ENCODE measurements at places on chromosomes 13 and 19.

GRCh38 chr13:89920461-89920860, 1427.0 kb upstream of the MIR17HG start:
- no peak for DNase-seq

GRCh38 chr13:93774506-93774905, 547.9 kb downstream of the GPC6 start:
- no peak for DNase-seq

DNA sequence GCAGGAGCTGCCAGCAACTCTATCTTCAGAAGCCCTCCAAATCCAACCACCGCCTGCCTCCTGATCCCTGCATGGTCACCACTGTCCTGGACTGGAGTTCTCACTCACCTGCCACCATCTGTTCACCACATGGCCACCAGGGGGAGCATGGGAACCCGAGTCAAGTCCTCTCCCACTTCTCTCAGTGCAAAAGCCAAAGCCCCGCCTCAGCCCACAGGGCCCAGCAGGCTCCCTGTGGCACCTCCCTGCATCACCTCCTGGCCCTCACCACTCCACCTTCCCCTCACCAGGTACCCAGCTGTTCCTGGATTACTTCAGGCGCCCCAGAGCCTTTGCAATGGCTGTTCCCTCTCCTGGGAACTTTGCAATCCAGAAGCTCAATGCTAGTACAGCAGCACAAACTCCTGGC, 5.3 kb downstream of the DHPS start:
- DNase-seq = peak; percentile 73

GRCh38 chr13:113784645-113785024, 25.6 kb downstream of the TMEM255B start:
- no peak for DNase-seq

GRCh38 chr13:37968555-37968954, 99.0 kb upstream of the TRPC4 start:
- no peak for DNase-seq

DNA sequence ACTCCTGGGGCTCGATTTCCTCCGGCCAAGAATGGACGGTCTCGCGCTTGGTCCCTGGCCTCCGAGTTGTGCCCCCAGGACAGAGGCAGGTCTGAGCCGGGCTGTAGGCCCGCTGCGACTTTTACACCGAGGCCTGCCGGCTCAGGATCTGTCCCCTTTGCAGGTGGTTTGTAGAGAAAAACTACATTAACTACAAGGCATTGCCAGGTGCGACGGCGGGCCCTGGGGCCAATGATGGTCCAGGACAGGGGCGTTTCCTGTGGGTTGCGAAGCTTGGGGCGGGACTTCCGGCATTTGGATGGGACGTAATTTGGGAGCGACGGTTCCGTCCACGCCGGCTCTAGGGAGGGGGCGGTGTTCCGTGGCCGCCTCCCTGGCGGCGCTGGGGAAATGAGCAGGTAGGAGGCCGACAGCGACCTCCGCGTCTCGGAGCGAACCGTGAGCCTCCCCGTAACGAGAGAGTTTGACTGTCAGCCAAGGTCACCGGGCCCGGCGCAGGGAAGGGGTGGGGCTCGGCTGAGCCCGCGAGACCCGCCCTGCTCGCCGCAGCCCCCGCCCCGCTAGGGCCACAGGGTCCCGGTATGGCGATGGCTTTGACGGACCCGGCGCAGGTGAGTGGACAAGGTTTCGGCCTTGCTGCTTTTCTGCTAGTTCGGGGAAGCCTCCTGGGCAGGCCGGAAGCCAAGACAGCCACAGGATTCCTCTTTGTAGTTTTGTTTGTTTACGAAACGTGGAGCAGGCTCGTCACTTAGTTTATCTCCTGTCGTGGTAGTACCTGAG, at the start of gene ZNF805:
Gene ZNF805 (plus strand): TSS at position 322 of the 780 bp plus-strand sequence. CDS start 260 bp downstream, at position 582.
- DNase-seq = peak; percentile 92

GRCh38 chr13:111005364-111005763, 90.5 kb upstream of the ANKRD10 start:
- DNase-seq = no peak

- no peak for DNase-seq
These were observed 360.4 kb downstream of the KLF5 start for GRCh38 chr13:73419186-73419585.

GRCh38 chr19:13002166-13002898, 7.1 kb downstream of the NFIX start:
- DNase-seq = no peak

- no peak for DNase-seq
These were observed 9.5 kb downstream of the XAB2 start for GRCh38 chr19:7619671-7620441.

DNA sequence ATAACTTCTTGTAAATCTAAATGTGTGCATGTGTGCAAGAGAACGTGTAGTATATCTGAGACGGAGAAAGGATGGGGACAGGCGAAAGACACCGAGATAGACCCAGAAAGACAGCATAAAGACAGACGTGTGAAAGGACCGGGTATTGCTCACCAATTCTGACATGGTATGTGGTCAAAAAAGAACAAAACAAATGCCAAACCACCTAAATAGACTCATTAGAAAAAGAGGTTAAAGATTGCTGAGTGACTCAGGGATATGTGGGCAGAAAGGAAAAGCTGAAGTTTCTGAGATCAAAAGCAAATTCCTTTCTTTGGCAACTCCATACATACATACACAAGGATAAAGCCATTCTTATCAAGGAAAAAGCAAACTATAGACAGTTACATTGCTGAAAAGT, 179.7 kb upstream of the TSC22D1 start:
- no peak for DNase-seq

GRCh38 chr13:39952249-39953233, 297.1 kb downstream of the COG6 start:
- DNase-seq = no peak

DNA sequence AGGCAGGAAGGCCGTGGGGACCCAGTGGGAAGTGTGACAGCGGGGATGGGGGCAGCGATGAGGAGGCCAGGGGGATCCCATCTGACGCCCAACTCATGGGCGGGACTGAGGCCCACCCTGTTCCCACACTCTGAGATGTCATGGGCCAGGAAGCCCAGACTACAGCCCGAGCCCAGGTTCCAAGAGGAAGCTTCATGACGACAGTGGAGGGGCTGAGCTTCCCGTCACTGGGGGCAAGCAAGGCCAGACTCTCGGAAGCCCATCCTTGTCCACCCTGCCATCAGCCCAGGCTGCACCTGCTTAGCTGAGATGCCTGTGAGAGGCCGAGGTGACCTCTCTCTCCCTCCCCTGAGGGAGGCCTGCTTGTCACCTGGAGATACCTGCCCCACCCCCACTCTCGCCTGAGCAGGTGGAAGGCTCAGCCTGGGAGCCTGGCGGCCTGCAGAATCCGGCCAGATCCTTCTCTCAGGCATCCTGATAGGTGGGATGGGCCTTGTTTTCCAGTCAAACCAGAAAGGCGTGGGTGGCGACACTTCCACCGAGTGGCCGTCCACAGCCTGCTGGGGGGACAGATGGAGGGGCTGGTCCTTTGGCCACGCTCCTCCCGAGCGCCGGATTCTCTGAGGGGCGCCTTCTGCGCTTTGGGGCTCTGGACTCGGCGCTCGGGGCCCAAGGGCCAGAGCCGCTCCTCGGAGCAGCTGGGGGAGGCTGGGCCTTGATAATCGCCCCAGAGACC, 4.8 kb downstream of the ZBTB7A start:
- no peak for DNase-seq

GRCh38 chr13:65497265-65497664, 1732.9 kb downstream of the PCDH9 start:
- DNase-seq = no peak

GRCh38 chr13:28495538-28496187, 735 bp upstream of the FLT1 start:
- no peak for DNase-seq

GRCh38 chr13:51380269-51380668, 40.8 kb downstream of the SERPINE3 start:
- DNase-seq = no peak

DNA sequence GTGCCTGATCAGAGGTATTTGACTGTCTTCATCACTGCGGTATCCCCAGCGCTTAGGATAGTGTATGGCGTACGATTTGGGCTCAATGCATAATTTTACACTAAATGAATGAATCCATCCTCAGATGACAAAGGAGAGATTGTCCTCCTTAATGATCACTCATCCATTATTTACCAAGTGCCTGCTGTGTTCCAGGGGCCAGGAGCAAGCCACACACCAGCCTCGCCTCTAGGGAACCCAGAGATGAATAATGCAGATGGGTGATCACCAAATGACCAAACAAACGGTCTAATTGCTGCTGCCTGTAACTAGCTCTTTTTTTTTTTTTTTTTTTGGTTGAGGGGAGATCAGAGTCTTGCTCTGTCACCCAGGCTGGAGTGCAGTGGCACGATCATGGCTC, 5.9 kb upstream of the GPR32 start:
- DNase-seq = no peak

DNA sequence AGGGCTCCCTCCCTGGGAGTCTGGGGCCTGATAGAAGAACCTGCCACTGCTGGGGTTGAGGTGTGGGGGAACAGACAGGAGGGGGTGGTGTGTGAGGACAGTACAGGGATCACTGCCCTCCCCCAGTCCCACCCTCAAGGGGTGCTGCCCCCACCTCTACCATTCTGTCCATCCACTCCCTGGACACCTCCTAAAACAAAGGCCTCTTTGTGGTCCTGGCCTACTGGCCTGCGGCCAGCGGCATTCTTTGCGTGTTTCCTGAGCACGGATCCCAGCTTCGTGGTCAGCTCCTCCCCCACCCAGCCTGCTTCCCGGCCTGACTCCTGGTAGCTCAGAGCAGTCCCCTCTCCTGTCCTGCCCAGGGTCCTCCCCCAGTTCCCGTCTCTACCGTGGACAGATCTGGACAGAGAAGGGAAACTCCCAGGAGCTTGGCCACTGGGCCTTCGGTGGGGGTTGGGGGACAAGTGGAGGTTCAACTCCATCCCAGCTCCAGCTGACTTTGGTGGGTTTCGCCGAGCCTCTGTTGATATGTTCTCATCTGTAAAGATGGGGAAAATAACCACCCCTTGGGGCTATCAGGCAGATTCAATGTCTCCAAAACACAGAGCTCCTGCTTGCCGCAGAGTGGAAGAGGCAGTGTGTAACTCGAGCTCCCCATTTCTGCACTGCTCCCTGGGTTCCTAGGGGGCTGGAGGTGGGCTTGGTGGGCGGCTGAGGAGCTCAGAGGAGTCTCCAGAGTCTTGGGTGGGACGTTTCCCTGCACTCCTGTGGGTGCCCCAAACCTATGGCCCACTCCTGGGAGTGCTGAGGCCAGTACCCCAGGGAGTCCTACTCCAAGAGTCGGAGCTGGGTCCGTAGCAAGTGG, 48.7 kb downstream of the LYL1 start:
- no peak for DNase-seq

- no peak for DNase-seq
These were observed 19.1 kb downstream of the GPR183 start for GRCh38 chr13:99288089-99288488.

DNA sequence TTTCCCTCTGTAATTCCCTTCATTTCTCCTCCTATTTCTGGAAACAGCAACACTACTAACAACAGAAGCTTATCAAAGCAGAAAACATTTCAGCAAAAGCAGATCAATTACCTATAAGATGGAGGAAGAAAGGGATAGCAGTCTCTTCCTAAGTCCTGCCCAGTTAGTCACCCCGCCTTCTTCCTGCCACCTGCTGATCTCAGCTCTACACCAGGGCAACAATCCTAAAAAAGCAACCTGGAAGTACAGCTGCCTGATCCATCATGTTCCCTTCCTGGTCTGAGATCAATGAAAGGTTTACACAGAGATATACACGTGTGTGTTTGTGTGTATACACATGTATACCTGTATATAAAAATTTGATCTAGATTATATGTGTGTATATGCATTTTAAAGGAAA, 59.4 kb downstream of the TSC22D1 start:
- no peak for DNase-seq

GRCh38 chr13:102799426-102800144, 666 bp downstream of the BIVM start:
- DNase-seq = no peak

DNA sequence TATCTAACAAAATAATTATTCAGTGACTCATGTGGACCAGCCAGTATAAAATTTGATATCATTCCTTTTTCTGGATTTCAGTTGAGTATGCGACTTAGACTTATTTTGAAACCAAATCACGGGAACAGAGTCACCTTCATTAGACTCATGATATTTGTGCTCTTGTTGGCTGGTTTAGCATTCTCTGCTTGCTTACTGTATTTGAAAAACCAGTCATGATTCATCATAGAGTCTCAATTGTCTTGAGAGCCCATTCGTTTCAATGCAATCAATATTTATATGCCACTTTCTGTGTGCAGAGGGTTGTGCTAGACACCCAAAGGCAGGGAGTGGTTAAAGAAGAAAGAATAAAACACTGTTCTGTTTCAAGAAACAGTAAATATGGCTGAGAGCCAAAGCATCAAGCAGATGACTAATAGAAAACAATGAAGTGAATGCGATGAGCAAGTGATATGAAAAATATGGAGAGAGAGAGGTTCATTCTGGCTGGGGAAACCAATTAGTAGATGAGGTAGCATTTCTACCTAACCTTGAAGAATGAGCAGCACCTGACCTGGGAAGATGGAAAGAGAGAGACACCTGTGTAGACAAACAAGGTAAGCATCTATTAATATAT, 99.6 kb upstream of the MBNL2 start:
- no peak for DNase-seq

DNA sequence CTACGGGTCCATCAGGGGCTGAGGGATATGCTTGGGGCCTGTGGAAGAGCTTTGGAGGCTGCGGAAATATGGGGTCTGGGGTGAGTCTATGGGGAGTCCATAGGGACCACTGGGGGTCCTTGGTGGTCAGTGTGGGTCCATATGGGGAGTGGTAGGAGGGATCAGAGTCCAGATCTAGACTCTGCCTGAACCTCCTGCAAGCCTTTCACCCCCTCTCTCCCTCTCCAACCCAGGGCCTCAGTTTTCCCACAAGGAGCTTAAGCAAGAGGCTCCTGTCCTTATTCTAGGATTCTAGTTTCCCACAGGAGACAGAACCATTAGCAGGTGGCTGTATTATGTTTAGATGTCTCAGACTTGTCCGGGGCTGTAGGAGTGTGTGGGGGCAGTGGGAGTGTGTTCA, 161.9 kb upstream of the TSHZ3 start:
- DNase-seq = no peak

DNA sequence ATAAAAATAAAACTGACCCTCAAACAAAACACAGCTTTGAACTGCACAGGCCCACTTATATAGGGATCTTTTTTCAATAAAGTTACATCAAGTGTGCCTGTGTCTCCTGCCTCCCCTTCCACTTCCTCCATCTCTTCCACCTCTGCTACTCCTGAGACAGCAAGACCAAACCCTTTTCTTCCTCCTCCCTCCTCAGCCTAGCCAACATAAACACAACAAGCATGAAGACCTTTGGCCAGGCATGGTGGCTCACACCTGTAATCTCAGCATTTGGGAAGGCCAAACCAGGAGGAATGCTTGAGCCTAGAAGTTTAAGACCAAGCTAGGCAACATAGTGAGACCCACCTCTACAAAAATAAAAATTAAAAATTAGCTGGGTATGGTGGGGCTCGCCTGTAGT, 72.6 kb downstream of the ELF1 start:
- no peak for DNase-seq

DNA sequence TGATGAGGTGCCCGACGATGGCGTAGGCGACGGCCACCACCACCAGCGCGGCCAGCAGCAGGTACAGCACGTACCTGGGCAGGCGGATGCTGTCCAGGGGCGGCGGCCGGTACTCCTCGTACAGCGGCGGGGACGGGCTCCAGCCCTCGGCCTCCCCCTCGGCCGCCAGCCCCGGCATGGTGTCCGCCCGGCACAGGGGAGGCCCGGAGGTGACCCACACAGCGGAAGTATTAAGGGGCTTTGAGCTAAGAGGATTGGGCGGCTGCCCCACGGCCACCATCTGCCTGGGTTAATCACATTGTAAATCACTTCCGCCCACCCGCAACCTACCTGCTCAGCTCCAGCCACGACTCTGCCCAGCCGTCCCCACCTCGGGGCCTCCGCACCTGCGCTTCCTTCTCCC, at the start of gene SMIM44:
Gene SMIM44 (minus strand): TSS at position 216 of the 403 bp plus-strand sequence. CDS start 38 bp downstream, at position 178.
- no peak for DNase-seq

Data from left renal cortex interstitium (tissue), 4 donors.